Tibial artery (tissue), 4 donors: ENCODE measurements at places on chromosomes 13 and 19.

GRCh38 chr19:47095476-47096099, 18.0 kb downstream of the ZC3H4 start:
- no peak for DNase-seq

- peak; percentile 81 for DNase-seq
These were observed 2.2 kb upstream of the COLGALT1 start for GRCh38 chr19:17553256-17553655.

- no peak for DNase-seq
These were observed 10.7 kb downstream of the PTPRH start for GRCh38 chr19:55198651-55199050.

- no peak for DNase-seq
These were observed 25.7 kb downstream of the C13orf46 start for GRCh38 chr13:113948034-113948742.

DNA sequence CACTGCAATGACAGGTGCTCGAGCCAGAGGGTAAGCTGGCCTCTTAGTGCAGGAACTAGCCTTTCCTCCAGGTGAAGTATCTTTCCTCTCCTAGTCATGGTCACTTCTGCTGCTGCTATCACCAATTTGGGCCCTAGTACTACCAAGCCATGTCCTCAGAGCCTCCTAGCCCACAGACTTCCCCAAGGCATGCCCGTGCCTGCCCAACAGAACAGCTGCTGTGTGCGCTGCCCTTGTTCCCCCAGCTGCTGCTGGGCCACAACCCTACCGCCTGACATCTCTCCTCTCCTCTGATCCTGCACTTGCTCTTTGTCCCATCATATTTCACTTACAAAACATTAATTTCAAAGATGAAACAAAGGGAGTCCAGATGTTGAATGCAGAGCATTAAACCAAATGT, 168.5 kb upstream of the FREM2 start:
- DNase-seq = no peak

DNA sequence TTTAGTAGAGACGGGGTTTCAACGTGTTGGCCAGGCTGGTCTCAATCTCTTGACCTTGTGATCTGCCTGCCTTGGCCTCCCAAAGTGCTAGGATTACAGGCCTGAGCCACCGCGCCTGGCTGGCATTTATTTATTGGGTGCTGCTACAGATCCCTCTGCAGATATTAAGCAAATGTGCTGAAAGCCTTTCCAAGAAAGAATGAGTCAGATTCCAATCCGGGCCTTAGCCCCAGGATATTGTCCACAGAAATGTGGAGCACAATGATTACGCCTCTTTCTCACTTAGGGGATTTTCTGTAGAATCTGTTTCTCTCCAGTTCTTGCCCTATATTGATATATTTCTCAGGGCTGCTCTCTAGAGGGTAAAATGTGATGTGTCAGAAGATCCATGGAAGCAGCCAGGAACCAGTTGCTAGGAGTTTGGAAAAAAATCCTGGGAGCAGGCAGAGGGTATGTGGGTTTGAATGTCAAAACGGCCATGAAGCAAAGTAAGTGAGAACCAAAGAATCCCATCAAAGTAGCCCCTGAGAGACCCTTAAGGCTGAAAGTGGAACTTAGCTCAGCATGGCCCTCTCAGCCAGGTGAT, 24.8 kb upstream of the IGFL4 start:
- no peak for DNase-seq

- DNase-seq = no peak
These were observed 31.5 kb downstream of the KLF5 start for GRCh38 chr13:73090116-73090822.

DNA sequence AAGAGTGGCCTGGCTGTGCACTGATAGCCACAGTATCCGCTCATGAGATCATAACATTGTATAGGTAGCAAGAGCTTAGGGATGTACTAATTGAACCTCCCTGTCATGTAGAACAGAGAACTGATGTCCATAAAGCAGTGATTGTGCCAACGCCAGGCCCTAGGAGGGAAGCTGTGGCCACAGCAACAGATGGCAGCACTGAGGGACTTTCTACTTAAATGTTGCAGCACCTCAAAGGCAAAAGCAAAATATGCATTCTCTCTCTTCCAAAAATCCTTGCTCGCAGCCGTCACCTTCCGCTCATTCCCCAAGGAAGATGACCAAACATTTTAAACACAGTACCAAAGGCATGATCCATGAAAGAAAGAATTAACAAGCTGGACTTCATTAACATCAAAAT, 32.3 kb downstream of the COL4A1 start:
- no peak for DNase-seq

GRCh38 chr13:27826379-27827353, 34.4 kb downstream of the GSX1 start:
- DNase-seq = peak; percentile 85

- no peak for DNase-seq
These were observed 39.5 kb downstream of the ATP7B start for GRCh38 chr13:51971520-51972426.

DNA sequence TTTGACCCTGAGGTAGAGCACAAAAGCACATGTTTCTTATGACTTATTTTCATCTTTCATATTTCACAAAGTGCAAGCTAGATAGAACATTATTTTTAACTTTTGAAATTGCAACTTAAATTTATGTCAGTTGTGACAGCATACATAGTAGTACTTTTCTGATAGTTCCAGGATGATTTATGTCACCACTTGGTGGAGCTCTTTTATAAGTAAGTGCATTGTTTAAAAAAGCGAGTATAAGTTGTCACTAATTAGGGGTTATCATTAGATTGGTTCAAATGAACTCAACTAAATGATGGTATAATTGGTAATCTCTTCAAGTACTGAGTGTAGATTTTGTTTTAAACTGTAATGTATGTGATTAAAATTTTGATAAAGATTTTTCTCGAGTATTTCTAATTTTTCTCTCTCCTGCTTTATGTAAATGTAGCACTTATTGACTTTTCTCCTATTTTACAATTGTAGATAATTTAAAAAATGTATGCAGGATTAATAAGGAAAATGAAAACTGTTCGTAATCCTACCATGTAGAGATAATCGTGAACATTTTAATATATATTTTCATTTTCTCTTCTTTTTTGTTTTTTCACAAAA, 31.1 kb downstream of the RB1 start:
- no peak for DNase-seq

DNA sequence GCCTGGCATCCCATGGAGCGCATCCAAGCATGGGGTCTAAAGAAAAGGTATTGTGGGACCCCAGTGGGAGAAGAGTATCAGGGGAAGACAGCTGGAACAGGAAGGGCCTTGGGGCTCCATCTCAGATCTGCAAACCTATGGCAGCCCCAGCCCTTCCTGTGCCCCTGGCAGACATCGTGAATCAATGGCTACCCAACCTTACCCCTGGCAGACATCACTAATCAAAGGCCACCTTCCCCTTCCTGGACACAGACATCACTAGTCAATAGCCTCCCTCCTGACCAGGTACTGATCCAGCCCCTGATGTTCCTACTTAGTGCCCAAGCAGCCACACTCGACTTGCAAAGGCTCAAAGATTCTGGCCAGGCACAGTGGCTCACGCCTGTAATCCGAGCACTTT, 15.8 kb downstream of the F2RL3 start:
- no peak for DNase-seq

DNA sequence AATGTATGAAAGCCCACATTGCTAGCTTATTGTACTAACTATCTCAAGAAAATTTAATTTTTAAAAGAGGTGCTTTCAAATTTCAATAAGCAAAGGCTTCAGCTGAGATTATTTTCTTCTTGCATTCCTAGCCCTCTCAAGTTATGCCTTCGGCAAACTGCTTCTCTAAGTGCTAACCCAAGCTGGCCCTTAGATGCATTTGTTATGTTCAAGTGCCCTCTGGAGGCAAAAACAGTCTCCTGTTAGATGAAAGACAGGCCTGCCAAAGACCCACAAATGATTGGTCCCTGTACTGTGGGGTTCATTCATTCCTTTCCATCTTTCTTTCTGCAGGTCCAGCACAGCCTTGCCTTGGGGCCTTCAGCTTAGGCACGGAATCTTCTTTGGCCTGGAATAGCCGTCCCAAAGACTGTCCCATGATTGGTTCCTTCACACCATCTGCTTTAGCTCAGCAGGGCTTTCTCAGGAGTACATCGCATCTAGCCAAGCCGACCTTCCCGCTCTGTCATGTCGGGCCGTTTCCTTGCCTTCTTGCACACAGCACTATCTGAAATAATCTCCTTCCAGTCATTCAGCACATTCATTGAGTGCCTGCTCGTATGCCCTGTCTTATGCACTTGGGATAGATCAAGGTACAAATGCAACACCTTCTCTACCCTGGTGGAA, 26.4 kb upstream of the TPTE2 start:
- DNase-seq = no peak

- no peak for DNase-seq
These were observed 13.6 kb downstream of the KLK4 start for GRCh38 chr19:50897612-50898011.

DNA sequence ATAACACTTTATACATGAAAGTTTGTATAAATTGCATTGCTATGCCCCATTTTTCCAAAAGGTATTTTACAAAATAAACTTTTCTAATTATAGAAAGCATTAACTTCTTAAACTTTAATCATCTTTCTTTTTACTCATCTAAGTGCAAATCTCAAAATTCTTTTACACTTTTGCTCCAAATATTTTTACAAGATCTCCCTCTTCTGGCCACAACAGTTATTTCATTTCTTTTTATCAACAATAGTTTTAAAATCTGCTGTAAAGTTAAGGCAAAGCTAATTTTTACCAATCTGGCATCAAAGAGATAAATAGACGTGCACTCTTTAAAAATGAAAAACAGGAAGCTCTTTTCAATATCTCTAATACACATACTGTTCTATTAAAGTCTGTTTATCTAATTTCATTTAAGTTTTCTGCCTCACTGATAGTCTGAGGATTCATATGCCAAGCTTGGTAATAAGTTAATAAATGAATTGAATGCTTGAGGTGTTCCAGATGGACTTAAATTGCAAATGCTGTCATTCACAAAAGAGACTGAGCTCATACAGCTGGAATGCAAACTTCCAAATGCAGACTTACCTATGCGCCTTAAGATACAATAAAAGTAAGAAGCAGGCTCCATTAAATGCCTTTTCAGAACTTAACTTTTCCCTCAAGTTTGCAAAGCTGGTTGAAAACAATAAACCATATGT, 583.0 kb upstream of the ATXN8OS start:
- DNase-seq = no peak

GRCh38 chr19:16067205-16067938, 8.9 kb upstream of the TPM4 start:
- DNase-seq = peak; percentile 96

DNA sequence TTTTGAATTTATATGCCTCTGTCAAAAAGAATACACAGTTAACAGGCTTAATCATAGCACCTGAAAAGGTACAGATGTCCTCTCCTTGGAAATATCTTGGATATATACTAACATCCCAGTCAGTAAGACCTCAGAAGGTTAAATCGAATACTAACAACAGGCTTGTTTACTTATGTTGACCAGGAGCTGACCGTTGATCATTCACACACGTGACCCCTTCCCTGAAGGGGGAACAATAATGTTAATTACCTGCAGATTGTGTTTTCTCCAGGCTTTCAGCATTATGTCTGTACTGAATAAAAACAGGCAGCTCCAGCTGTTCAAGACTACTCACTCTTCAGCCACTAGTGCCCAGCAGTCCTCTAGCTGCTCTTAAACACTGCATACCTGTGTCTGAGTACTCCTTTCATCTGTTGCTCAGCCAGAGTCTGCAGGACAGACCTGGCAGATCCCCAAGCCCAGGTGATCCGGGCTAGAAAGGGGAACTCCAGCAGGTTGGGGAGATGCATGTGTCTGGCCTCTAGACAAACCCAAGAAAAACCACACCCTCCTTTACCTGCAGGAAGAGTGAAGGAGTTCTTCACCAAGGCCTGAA, 163.9 kb downstream of the RNF17 start:
- no peak for DNase-seq

DNA sequence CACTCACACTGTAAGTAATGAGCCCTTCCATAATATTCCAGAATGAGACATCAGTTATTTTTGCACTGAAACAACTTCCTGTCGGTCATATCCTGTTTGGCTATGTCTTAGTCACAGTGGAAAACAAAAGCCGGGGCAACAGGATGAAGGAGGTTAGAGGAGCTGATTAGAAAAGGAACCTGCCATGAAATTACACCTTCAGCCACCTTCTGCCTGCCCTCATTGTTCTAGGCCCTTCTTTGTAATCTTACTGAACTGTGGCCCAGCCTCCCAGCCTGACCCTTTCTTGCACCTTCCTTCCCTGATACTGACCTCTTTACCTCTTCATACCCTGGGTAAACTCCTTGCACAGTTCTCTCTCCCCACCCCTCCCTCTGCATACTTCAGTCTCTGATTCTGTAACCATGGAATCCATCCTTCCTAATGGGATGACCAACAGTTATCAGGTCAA, 67.3 kb downstream of the DOCK9 start:
- peak; percentile 24 for DNase-seq

DNA sequence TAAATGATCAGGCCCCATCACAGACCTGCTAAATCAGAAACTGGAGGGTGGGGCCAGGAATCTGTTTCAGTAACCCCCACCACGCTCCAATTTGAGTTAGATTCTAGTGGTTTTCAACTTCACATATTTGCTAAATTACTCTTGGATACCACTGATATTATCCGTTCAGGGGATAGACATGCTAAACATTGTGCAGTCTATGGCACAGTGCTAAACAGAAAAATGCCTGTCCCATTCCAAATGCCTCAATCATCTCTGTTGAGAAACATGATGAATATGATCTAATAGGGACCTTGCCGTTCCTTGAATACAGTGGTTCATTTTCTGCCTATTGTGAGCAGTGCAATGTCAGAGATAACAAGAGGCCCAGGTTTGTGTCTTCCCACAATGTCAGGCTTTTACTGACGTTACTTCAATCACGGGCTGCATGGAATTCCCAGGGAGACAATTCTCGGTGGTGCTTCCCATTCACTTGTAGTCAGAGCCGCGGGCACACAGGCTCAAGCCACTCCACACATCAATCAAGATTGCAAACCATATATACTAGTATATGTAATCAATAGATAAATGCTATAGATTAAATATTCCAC, 52.7 kb downstream of the MYO16 start:
- DNase-seq = no peak

- DNase-seq = no peak
These were observed 100.5 kb downstream of the DNAJC15 start for GRCh38 chr13:43123856-43124255.

DNA sequence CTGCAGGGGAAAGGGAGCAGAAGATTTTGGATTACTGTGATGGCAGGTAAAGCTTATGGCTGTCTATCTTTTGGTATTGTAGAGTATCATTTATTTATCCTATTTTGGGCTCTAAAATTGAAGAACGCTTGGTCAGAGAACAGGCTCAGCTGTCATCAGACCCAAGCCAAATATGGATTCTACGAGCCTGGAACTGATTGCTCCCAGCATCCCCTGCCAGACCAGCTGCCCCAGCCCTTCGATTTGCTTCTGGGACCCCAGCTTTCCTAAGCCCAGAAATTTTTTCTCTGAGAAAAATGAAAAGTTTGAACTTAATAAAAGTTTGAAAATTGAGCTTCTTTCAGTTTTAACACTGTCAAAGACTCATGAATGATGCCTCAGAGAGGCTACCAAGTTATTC, 472.8 kb downstream of the DACH1 start:
- no peak for DNase-seq

- DNase-seq = no peak
These were observed 104.6 kb downstream of the SOX1 start for GRCh38 chr13:112171570-112171965.
